ENCODE measurements at places on chromosomes 3 and 15.

DNA sequence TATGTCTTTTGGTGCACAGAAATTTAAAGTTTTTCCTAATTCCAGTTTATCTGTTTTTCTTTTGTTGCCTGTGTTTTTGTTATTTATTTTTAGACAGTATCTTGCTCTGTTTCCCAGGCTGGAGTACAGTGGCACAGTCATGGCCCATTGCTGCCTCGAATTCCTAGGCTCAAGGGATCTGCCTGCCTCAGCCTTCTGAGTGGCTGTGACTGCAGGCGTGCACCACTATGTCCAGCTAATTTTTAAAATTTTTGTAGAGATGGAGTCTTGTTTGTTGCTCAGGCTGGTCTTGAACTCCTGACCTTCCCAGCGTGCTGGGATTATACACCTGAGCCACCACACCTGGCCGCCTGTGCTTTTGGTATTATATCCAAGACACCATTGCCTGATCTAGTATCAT is 22.8 kb downstream of the KAT2B start:
- no peak for DNase-seq

- DNase-seq, result no peak
Measured at GRCh38 chr15:73019601-73020146, 32.6 kb upstream of the NEO1 start.

DNA sequence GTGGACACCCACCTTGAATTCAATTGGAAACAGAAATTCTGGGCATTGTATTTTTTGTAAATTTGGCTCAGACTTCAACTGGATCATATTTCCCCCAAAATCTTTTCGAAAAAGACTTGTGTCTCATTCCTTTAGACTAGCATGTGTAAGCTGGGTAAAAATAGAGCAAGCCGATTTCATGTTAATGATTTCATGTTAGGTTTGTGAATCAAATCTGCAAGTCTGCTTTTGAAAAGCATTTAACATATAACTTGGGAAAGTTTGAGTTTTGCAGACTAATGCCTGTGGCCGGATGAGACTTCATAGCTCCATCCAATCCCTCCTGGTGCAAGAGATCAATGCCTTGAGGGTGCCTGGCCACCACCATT is 64.5 kb downstream of the FLNB start:
- no peak for DNase-seq

GRCh38 chr3:124034844-124035152 is 42.9 kb upstream of the ROPN1 start:
- no peak for DNase-seq

DNA sequence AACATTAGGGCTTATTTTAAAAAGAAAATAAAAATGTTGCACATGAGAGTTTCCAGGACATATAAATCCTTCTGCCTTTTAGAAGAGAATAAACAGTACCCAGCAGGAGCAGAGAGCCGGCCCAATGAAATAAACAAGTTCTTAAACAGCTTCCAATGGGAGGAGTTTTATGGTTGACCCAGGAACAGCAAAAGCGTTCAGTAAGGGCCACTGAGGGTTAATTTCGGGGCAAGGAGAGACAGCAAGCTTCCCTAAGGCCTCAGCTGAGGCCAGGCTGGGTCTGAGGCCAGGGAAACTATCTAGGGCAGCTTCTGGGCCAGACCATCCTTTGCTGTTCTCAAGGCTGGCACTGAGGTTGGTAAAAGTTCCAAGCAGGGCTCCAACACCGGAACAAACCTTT is 3.4 kb downstream of the PDZRN3 start:
- DNase-seq, result no peak
